ENCODE measurements at places on chromosomes 4 and X.

GRCh38 chr4:3344104-3344503 lies 51.3 kb downstream of the RGS12 start:
- no peak for DNase-seq

DNA sequence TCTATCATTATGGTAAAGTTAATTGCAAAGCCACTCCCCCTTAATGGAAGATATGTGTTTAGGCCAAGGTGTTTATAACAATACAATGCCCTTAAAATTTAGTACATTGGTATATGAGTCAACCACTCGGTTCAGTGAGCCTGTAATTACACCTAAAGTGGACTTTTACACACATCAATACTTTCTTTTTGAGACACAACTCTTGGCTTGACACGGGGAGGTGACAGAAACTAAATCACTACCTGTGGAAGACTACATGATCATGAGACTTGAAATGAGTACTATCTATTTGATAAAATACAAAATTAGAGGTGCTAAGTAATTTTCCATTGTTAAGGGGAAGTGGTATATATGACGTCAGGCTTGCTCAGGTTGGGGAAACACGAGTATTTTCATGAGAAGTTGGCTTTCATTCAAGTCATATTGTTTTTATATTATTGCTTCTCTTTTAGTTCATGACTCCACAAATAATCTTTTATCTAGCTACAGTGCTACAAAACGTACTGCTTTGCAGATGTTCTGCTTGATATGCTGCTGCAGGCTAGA lies 918.3 kb downstream of the ARAP2 start:
- DNase-seq = no peak

GRCh38 chr4:92599044-92599443 lies 295.3 kb downstream of the GRID2 start:
- no peak for DNase-seq

DNA sequence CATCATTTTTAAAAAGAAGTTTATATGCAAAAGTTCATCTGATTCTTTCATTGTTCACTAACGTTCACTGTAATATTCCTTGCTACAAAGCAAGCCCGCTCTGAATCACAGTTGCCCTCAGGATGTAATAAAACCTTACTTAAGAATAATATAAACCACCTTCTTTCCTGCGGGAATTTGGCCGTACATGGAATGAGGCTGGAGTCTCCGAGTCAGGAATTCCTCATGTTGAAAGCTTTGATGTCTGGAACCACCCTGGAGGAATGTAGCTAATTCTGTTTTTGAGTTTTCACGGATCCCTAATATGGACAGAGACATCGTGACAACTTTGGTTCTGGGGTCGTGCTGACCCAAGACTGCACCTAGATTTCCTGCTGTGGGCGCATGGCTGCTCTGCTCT lies 58.5 kb downstream of the CRLF2 start:
- peak; percentile 64 for DNase-seq

GRCh38 chr4:27338530-27338929 lies 477.9 kb downstream of the STIM2 start:
- no peak for DNase-seq

DNA sequence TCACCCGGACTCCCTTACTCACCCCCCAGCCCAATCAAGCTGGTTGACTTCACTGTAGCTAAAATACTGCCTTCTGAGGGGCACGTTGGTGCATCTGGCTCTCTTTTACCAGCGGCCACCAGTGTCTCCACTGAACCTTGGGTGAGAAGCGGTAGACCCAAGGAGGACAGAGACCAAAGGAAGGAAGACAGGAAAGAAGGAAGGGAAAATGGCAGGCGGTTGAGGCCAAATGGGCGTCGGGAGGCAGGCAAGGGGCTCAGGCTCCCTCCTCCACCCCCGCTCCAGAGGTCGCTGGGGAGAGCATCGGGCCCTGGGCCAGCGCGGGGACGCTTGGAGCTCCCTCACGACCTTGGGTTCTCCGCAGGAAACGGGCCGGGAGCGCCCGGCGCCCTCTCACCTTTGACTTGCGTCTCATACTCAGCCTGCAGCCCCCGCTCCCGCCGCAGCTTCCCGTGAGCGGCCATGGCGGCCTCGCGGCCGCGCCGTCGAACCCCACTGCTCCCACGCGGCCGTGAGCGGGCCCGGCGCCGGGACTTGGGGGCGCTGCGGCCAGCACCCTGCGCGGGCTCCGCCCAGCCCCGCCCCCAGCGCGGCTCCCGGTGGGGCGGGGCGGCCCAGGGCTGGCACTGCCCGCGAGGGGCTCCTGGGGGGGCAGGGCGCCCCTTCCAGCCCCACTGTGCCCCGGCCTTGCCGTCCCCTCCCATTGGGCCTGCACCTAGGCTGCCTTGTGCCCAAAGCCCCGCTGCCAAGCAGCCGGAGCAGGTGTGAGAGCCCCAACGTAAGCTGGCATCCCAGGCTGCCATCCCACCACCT lies at the start of gene ARHGAP4:
Gene ARHGAP4, minus strand, starts transcription at position 526 of the 813 bp plus-strand sequence. Its CDS starts 62 bp downstream, at position 464.
- no peak for DNase-seq

- peak; percentile 80 for DNase-seq
These were observed 743 bp upstream of the NRK start for GRCh38 chrX:105821471-105822121.

DNA sequence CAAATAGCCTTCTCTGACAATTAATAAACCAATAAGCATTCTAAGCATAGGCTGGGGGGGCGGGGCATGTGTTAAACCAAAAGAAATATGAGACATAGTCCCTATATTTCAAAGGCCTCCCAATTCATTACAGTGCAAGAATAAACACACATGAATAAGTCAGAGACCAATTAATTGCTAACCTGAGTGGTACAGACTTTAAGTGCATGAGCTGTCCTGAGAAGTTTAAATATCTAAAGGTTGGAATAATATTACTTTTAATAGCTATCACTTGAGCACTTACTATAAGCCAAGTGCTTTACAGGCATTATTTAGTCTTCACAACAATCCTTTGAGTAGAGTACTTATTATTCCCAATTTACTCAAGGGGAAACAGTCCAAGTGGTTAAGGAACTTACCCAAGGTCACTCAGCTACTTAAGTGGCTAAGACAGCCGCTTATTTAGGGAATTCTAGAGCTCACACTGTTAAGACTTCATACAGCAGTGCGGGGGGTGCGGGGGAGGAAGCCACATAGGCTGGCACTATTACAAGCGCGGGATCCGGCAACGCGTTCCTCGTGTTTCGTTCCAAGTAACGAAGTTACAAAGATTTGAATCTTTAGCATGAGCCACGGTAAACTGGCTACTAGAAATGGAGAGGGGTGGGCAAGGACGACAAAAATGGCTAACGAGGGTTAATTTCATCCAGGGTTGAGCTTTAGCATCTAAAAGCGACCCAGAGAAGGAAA lies 1.4 kb downstream of the THOC2 start:
- DNase-seq = no peak

- no peak for DNase-seq
These were observed 16.8 kb upstream of the COX18 start for GRCh38 chr4:73086095-73086868.

- DNase-seq = peak; percentile 32
These were observed 248.1 kb downstream of the C4orf33 start for GRCh38 chr4:129344058-129344457.

- DNase-seq = no peak
These were observed 33.2 kb upstream of the YTHDC1 start for GRCh38 chr4:68383115-68383514.

- peak; percentile 96 for DNase-seq
These were observed 14.4 kb upstream of the CXCL8 start for GRCh38 chr4:73725985-73726384.

DNA sequence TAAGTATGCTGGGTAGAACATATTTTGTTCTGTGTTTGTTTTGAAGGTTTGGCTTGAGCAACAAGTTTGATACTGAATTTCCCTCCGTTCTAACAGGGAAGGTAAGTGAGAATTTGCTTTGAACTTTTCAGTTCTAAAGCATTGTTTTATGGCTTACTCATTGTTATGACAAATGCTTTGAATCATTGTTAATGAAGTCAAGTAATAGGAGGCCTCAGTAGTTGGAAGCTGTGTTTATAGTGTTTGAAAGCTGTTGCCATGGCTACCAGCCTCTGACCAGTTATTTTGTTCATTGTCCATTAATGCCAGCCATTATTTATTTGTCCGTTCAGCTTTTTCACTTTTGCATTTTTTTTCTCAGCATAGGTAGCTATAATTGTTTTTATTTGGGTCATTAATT lies 14.4 kb downstream of the CHIC1 start:
- peak; percentile 59 for DNase-seq

DNA sequence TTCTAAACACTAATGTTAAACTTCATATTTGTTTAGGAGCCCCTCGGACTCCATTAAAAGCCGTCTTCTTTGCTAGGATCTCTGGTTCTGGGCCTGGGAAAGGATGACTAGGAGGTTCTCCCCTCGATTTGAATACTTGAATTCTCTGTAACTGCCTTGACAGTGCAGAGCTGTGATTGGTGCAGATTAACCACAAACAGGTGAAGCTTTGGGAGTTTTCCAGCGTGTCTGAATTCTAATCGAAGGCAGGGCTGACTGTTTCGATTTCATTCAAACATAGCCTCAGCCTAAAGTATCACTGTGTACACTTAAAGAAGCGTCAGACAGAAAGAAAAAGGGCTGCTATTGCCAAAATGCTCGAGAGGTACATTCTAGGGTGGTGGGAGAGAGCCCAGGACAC lies 29.0 kb downstream of the TFDP3 start:
- DNase-seq = no peak

DNA sequence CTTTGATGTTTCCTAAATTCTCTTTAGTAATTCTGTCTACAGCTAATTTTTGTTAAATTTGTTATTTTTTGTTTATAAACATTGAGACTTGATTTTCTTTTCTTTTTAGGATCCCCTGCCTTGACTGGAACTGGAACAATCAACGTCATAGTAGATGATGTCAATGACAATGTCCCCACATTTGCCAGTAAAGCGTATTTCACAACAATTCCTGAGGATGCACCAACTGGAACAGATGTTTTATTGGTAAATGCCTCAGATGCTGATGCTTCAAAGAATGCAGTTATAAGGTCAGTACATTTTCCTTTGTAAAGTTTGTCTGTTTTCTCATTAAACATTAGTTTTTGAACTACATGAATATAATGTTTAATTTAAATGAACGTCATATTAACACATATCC lies 119.4 kb downstream of the FAT4 start:
- no peak for DNase-seq

GRCh38 chr4:100288811-100289529 lies 98.7 kb upstream of the DDIT4L start:
- DNase-seq = no peak

- no peak for DNase-seq
These were observed 51.0 kb downstream of the SPIN2B start for GRCh38 chrX:57070185-57070984.

DNA sequence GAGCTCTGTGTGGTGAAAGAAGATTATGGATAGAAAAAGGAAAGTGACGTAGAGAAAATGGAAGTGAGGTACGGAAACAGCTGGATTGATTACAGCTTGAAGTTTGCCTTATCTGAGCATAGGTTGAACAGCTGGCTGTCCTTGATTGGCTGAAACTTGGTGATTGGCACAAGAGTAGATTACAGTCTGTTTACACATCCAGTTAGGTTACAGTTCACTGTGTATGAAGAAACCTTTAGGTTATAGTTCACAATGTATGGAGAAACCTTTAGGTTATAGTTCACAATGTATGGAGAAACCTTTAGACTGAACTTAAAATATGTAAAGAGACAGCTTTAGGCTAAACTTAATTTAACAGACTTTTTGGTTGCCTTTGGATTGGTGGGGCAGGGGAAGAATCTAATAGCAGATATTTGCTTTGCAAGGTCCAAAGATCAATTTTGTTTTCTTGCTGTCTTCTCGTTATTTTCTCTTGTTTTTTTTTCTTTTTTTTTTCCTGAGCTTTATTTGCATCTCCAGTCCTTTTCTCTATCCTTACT lies 15.6 kb upstream of the ART3 start:
- no peak for DNase-seq

DNA sequence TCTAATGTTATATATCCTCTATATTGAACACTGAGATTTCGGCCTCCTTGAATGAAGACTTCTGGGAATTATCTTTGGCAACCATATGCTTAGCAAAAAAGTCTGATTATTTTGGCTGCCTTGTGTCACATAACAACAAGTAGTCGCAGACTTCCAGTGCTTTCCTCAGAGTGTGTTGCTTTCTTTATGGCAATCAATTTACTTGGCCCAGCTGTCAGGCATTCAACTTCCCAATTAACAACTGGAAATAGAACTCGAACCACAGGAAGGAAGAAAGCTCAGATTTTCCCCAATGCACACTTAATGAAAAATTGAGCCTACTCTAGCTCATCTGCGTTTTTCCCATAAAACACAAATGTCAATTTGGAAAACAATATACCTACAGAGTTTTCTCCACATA lies 71.6 kb downstream of the ZNF827 start:
- DNase-seq = no peak

GRCh38 chr4:114597410-114598115 lies 1.0 kb upstream of the UGT8 start:
- no peak for DNase-seq

DNA sequence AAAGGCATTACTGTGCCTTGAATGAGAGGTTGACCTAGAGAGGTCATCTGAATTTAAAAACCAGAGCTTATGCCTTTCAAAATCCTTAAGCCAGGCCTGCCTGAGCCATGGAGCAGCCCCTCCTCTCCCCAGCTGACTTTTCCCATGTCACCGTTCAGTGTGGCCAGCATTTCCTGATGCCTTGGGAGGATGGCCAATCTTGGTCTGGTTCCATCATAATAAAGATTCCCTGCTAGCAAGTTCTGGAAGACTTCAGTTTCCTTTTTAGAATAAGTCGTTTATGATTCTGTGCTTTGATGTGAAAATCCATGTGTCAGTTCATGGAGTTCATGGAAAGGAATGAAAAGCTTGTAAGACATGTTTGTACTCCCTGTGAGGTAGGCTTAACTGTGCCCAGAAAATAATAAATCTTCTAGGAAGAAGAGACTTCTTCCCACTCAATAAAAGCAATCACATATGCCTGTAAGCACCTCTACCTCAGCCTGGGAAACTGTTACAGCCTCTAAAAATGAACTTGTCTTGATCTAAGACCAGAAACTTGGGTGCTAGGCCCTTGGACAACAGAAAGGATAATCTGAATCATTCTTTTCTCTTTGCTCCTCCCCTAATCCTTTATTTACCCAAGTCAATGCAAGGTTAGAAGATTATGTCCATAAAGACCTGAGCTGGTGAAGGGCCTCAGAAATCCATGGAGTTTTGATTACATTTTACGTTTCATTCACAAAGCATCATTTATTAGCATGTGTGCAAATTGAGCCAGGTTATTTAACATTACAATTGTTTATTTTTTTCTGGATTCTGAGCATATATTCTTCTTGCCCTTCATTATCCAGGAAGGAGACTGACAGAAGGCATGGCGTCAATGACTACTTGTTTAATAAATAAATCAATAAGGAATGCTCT lies 84.0 kb upstream of the TBC1D9 start:
- peak; percentile 34 for DNase-seq

- no peak for DNase-seq
These were observed 278.6 kb downstream of the ADGRA3 start for GRCh38 chr4:22237155-22237751.

- DNase-seq = no peak
These were observed 12.9 kb downstream of the TSPAN5 start for GRCh38 chr4:98645527-98645926.

- no peak for DNase-seq
These were observed 263.8 kb downstream of the INPP4B start for GRCh38 chr4:142582340-142582739.

Data from fibroblast of upper back skin (primary cell).